ENCODE measurements at places on chromosomes 6 and 20.

GRCh38 chr6:11271228-11272020, 39.0 kb upstream of the NEDD9 start:
- no peak for DNase-seq

- peak; percentile 92 for DNase-seq
These were observed 41.3 kb downstream of the PCNA start for GRCh38 chr20:5078399-5078958.

DNA sequence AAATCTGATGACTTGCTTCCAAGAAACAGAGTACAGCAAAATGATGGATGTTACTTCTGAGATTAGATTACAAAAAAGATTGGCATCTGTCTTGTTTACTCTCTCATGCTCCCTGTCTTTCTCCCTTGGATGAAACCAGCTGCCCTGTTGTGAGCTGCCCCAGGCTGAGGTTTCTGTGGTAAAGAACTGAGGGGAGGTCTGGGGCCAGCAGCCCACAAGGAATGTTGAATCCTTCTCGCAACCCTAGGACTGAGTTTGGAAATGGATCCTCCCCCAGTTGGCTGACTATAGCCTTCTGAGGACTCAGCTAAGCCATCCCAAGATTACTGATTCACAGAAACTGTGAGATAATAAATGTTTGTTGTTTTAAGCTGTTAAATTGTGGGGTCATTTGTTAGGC, 5.6 kb upstream of the HECA start:
- no peak for DNase-seq

GRCh38 chr6:14517516-14518105, 400.0 kb downstream of the CD83 start:
- DNase-seq: no peak

DNA sequence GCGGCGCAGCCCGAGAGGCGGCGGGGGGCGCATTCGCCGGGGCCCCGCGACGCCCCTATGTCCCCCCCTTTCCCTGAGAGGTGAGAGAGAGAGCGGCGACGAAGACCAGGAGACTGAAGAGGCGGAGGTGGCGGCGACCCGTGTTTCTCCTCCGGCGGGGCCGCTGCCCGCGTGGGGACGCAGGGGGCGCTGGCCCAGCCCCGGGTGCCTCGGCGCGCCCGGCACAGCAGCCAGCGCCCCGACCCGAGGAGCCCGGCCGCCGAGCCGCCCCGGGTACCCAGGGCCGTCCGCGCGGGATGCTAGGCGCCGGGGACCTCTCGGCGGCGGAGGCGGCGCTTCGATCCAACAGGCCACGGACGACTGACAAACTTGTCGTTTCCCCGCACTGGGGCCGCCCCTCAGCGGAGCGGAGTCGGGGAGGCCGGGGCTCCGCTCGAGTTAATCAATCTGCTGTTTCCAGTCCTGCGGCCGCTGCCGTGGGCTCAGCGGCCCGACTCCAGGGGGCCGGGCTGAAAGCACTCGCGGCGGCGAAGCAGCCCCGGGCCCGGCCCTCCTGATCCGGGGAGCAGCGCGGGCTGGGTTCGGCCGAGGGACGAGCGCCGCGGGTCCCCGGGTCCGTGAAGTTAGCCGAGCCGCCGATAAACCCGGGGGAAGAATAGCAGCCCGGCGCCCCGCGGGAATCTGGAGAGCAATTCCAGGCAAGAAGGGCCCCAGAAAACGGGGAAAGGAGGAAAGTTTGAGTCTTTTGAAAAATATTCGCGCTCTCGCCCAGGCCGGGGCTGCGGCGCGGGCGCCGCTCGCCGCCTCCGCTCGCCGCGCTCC, 631 bp downstream of the MDGA1 start:
- peak; percentile 39 for DNase-seq

- DNase-seq: no peak
These were observed 1019.3 kb upstream of the ADGRB3 start for GRCh38 chr6:67615796-67616195.

GRCh38 chr6:17740559-17741220, 34.0 kb upstream of the NUP153 start:
- DNase-seq: no peak

GRCh38 chr20:41133709-41134361, 3.5 kb upstream of the PLCG1 start:
- no peak for DNase-seq

DNA sequence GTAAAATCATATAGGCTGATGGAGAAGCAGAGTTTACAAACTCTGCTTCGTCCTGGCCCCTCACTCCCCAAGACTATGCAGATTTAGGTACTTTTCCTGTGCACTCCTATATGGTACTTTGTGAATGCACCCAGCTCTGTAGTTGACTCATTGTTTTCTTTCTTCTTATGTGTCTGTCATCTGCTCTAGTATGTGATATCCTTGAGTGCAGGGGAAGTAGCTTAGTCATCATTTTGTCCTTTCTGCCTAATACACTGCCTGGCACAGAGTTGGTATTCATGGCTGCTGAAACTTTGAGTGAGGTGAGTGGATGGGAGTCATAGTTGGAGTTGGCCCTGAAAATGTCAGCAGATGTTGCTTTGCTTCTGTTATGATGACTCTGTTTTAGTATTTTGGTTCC, 222.6 kb downstream of the RNF144B start:
- DNase-seq: no peak

DNA sequence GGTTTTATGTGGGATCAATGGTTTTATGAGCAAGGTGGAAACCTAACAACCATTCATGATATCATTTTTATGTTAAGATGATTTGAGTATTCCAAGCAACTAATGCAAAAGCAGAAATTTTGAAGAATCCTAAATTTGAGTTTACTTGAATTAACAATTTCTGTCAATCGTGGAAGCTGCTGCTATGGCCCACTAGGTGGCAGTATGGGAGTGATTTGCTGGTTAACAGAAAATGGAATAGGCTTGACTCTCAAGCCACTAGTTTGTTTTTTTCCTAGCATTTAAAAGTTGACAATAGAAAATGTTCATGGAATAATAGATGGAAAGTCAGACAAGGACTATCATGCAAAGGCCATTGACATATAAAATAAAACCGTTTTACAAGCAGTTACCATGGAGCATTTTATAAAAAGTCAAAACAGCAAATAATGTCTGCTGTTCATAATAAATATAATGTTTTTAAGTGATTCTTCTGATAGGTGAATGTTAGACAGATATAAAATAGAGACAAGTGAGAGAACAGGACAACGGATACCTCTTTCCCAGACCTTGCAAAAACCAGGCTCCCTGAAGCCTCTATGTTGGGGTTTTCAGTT, 43.0 kb upstream of the TMEM200A start:
- DNase-seq: peak; percentile 49

GRCh38 chr6:168796106-168796505, 355.1 kb downstream of the SMOC2 start:
- DNase-seq: no peak

DNA sequence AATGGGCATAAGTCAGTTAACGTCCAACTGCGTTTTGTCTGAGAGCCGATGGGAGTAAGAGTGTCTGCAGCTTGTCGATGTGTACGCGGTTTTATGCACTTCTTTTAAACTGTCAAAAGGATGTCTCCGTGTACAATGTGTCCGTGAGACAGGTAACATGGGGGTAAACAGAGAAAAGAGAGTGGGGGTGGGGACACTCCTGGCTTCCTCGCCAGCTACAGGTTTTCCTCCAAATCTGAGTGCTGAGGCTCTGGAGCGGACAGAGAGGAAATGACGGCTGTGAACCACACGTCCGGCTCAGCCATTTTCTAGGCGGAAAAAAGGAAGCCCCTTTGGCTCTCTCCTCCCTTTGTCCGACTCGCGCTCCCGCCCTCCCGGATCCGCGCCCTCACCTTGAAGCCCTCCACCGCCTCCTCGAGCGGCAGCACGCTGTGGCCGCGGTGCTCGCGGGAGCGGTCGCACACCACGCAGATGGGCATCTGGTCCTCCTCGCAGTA, 916 bp downstream of the TRIM27 start:
- peak; percentile 77 for DNase-seq

GRCh38 chr6:140319209-140319608, 944.8 kb upstream of the CITED2 start:
- DNase-seq: no peak

GRCh38 chr20:61494763-61495575, 242.9 kb downstream of the CDH4 start:
- DNase-seq: no peak

DNA sequence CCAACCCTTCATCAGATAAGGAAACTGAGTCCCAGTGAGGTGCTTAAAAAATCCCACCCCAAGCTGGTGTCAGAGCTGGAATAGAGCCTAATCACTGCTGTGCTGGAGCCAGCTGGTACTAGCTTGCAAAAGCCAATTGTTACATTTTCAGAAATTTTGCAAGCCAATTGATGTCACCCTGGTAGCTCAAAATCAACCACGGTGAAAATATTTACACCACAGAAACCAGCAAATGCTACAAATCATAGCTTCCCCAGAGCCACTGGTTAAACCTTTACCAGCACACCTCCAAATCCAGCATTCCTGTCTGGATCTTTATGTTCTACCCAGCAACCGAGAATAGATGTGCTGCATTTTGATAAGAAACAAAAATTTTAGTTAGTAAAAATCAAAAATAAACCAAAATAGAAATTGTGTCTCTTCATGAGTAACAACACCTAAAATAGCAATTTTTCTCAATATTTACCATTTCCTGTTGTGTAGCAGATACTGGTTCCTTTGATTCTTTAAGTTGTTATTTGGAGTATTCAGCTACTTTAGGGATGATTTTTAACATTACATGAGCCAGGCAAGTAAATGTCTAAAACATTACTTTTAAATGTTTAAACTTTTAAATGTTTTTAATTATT, 7.2 kb upstream of the LCA5 start:
- no peak for DNase-seq

GRCh38 chr6:32609731-32610640, 20.3 kb upstream of the HLA-DRB1 start:
- peak; percentile 97 for DNase-seq

DNA sequence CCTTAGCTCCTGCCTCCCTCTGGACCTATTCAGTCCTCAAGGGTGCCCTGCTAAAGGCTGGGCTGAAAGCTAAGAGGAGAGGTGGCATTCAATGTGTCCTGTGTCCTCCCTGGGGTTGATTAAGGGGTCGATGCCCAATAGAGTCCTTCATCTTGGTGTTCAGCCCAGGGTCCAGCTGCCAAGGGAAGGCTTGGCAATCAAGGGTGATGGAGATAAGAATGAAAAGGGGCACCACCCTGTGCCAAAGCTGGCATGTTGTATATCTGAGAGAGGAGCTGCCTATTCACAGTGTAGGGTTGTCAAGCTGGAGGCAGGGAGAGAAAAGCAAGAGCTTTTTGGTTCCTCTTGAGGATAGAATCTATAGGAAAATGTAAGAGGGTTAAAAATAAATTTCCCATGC, 12.3 kb downstream of the C20orf173 start:
- DNase-seq: no peak

DNA sequence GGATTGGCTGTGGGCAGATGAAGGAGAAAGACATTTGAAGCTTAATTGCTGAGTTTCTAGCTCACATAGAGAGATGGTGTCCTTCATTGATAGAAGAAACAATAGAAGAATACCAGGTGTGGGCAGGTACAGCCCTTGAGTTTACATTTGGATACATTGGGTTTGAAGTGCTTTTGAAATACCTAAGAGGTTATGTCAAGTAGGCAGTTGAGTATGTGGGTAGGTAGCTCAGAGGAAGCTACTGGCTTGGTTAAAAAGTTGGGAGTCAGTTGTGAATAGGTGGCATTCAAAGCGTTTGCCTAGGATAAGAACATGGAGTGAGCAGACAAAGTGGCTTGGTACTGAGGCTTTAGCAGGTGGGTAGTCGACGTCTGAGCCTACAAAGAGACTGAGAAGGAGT, 25.0 kb downstream of the NDUFAF5 start:
- no peak for DNase-seq

DNA sequence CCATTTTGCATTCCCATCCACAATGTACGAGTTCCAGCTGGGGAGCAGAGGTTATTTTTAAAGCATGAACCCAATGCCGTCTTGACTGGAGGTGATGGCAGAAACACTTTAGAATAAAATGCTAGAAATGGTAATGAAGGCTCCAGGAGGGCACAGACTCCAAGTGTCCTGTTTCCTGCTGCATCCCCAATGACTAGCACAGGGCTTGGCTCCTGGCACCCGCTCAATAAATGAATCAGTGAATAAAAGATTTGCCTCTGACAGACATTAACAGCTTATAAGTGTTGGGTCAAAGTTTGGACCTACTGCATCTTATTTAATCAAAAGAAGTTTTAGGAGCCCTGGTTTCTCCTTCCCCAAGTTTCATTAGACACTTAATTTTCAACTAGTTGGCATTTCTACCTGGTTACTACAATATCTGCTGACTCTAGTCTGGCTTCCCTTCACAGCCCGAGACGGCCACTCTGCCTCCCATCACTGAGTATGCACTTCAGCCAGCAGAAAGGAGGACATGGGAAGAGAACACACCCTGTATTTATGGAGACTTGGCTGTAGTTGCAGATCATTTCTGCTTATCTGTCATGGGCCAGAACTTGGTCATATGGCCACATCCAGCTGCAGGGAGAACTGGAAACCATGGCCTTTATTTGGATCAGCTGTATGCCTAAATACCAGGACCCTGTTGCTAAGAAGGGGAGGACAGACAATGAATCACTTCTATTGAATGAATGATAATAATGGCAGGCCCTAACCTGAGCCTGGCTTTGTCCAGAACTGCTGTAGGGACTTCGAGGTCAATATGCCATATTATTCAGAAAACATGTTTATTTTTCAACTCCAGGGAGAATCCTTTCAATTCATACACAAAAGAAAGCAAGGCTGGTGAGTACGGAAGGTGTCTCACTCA, 63.1 kb downstream of the TTI1 start:
- no peak for DNase-seq

GRCh38 chr20:57408536-57409233, 17.5 kb downstream of the RBM38 start:
- DNase-seq: no peak

GRCh38 chr6:26122402-26122792, 35.2 kb downstream of the HFE start:
- no peak for DNase-seq

DNA sequence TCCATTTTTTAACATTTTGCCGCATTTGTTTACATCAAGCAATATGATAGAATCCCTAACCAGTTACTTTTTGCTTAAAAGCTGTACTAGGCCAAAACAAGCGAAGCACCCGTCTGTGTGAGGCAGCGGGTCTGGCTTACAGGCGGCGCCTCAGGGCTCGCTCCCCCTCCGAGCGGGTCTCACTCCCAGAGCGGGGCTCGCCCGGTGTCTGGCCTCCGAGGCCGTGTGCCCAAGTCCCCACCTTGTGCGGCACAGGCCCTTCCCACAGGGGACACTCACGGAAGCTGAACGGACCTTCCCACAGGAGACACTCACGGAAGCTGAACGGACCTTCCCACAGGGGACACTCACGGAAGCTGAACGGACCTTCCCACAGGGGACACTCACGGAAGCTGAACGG, 23.4 kb downstream of the ZBTB46 start:
- no peak for DNase-seq
